NCI-H1694 treated with DMSO at 0.1 percent for 48 hours (cell line): ENCODE measurements at places on chromosomes 11 and 22.

DNA sequence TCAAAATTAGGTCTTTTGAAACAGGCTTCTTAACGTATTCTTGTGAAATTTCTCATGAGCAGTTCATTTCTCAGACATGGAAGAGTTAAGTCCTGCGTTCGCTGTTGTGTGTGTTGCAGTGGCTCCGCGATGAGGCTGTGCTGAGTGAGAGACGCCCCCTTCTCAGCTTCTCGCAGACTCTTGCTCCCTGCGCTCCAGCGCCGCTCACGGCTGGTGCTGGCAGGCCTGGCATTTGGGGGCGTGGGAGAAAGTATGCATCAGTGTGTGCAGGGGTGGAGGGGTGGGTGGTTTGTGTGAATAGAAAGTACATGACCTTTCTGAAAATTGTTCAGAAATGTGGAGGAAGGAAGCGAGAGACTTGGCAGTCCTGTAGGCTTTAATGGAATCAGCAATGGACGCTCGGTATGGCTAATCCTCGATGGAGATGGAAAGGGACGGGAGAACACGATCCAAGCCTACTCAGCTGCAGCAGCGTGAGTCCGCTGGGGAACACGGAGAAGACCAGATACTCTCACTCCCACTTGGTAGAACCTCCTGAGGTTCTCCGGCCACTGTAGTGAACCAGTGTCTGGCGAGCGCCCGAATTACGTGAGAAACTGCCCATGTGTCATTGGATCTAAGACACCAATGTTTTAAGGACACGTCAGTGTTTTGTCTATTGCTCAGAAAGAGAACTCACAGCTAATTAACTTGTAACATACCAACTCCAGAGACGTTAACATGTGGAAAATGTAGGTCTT, 5.9 kb downstream of the TAB1 start:
- DNase-seq: no peak

DNA sequence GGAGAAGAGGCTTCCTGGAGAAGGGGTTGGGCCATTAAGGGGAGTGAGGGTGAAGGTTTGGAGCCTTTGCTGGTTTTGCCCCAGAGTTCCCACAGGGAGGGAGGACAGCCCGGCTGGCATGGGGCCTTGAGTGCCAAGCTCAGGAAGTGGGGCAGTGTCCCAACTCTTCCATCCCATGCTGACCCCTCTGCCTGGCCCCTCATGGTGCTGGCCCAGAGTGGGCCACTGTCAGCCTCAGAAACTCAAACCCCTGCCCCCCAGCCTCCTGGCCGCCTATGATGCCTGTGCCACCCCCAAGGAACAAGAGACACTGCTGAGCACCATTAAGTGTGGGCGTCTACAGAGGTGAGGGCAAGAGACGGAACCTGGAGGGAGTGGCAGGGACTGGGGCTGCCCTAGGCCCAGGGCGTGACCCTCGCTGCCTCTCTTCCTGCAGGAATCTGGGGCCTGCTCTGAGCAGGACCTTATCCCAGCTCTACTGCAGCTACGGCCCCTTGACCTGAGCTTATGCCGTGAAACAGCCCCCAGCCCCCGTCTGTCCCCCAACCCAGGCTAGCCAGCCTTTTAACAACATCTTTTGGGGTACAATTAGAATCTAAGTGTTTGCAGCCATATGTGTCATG, 5.4 kb downstream of the MUS81 start:
- DNase-seq: no peak

DNA sequence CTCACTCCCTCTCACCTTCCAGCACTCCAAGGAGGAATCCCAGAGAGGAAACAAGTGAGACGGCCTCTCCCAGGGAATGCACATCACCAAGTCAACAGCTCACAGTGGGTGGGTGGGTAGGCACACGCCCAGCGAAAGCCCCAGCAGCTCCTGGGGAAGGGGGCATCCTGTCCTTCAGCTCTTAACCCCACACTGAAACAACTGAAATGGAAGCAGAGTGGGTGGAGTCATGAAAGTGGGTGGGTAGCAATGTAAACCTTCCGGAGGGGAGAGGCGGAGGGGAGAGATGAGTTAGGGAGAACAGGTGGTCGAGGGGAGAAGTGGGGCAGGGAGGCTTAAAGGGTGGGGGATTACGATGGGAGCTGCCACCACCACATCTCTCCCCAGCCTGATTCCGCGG, 5.4 kb downstream of the MCHR1 start:
- no peak for DNase-seq

DNA sequence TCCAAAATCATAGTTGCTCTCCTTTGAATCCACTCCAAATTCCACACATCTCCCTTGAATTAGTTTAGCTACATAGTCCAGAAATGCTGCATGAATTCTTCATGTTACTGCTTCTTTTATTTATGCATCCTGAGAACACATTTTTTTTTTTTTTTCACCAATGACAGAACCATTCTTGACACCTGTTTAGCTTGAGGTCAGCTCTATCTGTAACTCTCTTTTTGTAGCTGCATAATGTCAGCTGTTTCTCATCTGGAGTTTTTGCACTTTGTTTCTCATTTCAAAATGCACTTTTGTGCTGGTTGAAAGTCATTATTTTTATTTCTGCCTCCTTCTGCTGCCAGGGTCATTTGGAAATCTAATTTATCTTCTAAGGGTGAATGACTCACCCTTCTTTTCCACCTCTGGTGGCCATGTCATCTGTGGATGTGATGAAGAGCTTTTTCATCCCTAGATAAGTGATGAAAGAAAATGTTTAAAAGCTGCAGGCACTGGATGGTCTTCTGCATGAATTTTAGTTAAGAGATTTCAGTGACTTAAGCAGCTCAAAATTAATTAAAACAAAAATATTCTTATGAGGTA, 93.7 kb downstream of the JRKL start:
- DNase-seq: no peak

DNA sequence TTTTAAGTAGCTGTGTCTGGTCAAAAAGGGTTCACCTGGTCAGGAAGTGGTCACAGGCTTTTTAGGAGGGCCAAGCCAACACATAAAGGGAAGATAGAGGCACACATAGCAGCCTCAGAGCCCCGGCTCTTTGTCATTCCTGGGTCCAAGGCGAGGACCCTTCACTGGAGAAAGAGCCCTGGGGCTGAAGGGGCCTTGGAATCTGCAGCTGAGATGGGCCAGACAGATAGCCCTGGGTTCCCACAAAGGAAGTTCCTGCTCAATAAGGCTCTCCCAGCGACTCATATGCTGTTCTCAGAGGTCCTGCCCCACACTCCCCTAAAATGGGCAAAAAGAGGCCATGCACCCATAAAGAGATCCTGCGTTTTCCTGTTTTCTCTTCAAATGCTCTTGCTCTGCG, 77.7 kb downstream of the LINC01488 start:
- no peak for DNase-seq

DNA sequence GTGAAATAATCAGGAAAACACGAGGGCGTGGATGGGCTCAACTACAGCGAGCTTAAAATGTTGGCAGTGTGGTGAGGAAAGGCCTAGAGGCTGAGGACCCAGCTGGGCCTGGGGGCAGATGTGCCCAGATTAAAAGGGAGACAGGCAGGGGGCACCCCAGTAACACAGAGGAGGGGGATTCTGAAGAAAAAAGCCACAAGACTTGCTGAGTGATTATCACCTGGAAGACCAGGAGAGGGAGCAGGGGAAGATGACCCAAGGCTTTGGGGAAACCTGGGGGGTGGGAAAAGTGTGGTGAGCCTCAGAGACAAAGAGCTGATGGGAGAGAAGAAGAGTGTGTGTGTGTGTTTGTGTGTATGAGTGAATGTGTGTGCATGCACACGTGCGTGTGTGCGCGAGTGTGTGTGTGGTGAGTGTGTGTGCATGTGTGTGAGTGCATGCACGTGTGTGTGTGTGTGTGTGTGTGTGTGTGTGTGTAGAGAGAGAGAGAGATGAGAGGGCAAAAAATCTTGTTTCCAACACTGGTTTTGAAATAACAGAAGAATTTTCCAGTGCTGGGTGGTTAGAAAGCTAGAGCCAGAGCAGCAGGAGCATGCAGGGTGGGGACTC, 500.5 kb downstream of the BUD13 start:
- DNase-seq: no peak

DNA sequence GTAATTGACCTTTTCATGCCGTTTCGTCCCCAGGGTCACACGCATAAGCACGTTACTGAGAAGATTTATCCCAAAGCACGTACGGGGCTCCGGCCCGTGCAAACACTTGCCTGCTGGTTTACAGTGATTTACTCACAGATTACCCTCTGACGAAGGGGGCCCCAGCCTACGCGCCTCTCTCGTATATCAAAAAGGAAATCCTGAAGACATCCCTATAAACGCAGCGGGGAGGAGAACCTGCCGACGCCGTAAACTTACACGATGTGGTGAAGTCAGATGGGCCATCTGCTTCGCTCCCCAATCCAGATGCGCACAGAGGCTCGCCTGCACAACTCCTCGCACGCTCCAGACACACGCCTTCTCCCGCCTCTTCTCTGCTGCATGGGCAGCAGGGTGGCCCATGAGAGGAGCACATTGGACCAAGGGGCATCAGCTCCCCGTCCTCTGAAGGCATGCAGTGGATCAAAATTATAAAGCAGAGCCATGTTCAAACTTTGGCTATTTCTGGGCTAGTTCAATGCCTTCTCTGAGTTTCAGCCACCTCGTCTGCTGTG, 123.6 kb downstream of the MN1 start:
- no peak for DNase-seq

- DNase-seq: no peak
These were observed 308.8 kb downstream of the TBC1D22A start for GRCh38 chr22:47071078-47071806.
